ENCODE measurements at places on chromosomes 1 and 21.

DNA sequence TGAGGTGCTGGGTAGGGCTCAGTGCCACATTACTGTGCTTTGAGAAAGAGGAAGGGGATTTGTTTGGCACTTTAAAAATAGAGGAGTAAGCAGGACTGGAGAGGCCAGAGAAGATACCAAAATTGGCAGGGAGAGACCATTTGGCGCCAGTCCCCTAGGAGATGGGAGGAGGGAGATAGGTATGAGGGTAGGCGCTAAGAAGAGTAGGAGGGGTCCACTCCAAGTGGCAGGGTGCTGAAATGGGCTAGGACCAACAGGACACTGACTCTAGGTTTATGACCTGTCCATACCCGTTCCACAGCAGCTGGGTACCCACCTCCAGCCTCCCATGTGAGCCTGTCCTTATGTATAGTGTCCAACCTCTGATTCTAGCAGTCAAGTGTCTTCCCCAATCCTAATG is 1.0 kb upstream of the CRTC2 start:
- no peak for DNase-seq

- no peak for DNase-seq
Observed at GRCh38 chr1:112714313-112715263, 544 bp downstream of the PPM1J start.

DNA sequence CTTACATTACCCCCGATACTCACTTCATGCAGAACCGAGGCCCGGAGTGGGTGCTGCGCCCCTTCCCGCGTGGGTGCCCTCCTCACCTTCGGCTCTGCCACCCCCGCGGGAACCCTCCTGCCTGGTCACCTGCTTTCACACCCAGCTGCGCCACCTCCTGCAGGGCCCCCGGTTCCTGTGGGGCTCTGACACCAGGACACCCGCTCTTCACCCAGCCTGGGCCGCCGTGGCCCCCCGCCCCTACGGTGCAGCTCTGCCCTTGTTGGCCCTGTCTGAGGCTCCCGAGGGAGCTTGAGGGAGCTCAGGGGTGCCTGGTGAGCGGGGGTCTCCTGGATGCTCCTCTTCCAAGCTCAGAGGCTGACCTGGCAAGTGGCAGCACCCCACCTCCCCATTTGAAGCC is 19.0 kb downstream of the RRP1 start:
- no peak for DNase-seq

DNA sequence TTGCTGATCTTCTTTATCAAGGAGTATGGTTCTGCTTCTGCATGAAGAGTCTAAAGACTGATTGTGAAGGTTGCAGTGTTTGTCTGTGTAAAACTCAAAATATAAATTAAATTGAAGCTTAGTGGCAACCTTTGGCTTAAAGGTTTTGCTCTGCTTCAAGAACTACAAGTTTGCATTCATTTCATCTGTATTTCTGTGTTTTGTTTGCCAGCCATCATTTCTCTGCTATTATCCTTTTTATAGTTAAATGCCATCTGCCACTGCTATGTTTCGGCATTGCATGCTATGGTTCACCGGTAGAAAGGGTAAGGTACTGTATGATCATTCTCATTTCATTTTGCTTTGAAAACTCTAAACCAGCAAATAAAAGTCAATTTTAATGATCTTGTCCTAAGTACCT is 52.9 kb downstream of the OSBPL9 start:
- no peak for DNase-seq

- no peak for DNase-seq
Observed at GRCh38 chr1:27958513-27958912, 1.3 kb upstream of the XKR8 start.

DNA sequence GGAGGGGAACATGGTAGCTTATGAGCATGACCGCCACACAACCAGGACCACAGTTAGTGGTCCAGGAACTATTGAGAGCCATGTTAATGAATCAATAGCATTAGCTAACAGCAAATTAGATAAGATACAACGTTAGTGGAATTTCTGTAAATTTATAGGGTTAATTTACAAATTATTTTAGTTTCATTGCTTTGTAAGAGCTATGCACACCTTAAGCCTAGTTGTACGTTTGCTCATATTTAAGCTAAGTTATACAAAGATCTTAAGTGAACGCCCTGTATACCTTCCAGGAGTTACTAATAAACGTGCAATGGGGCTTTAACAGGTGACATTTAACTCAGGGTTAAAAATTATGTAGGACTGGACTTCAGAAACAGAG is 749 bp downstream of the EXOSC10 start:
- DNase-seq = no peak

DNA sequence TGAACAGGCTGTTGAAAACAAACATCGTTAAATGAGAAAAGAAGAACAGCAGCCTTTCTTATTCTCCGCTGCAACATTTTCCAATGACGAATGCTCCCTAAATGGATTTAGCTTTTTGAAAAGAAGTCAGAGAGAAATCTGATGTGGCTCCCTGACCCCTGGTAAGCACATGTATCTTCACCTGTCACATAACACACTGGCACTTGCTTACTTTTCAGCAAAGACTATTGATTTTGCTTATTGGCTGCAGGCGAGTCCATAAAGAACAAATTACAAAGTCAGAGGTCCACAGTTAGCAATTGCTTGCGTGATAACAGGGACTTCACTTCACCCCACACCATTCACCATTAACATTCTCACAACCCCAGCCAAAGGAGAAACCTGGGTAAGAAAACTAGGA is 362.8 kb downstream of the GPATCH2 start:
- no peak for DNase-seq

GRCh38 chr1:12208271-12208670 is 21.6 kb upstream of the VPS13D start:
- DNase-seq = no peak

GRCh38 chr1:12601700-12602658 is 16.0 kb downstream of the DHRS3 start:
- DNase-seq = no peak

DNA sequence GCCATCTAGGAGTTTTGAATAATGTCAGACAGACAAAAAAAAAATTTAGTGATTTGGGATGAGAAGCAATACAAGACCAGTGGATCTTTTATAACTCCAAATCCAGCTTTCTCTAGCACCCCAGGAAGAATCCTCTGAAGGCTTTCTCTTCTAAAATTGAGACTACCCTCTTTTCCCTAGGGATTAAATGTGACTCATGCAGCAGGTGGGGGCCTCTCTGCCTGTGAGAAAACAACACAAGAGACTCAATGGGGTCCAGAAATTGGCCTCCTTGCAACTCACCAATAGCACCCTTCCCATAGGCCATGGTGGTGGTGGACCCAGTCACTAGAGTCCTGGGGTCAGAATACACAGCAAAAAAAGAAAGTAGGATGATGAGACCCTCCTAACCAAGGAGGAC is 120.3 kb upstream of the ATP1A1 start:
- DNase-seq = no peak

DNA sequence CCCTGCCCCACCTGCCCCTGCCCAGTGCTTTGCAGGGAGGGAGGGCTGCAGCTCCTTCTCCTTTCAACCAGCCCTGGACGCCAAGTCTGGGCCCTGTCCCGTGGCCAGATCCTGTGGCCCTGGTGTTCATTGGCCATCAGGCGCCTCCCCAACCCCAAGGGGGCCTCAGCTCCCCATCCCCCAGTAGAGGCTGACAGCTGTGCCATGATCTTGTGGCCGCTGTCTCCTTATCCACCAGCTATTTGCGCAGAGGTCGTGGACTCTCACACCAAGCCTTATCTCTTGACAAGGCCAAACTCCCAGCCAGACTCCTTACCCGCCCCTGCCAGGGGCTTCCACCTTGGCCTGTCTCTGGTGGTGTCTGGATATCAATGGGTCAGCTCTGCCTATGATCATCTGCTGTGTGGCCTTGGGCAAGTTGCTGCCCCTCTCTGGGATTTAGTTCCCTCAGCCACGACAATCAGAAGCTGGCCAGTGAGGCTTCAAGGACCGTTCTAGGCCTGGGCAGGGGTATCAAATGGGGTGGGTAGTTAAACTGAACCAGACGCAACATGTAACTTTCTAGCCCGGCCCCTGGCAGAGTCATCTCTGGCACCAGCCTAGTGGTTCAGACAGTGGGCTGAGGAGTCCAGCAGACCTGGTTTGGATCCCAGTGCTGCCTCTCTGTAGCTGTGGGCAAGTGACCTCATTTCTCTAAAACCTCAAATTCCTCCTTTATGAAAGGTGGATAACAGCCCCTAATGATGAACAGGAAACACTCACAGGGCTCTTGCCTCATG is 3.3 kb upstream of the COL8A2 start:
- no peak for DNase-seq

GRCh38 chr1:55626326-55626725 is 411.2 kb upstream of the USP24 start:
- no peak for DNase-seq

DNA sequence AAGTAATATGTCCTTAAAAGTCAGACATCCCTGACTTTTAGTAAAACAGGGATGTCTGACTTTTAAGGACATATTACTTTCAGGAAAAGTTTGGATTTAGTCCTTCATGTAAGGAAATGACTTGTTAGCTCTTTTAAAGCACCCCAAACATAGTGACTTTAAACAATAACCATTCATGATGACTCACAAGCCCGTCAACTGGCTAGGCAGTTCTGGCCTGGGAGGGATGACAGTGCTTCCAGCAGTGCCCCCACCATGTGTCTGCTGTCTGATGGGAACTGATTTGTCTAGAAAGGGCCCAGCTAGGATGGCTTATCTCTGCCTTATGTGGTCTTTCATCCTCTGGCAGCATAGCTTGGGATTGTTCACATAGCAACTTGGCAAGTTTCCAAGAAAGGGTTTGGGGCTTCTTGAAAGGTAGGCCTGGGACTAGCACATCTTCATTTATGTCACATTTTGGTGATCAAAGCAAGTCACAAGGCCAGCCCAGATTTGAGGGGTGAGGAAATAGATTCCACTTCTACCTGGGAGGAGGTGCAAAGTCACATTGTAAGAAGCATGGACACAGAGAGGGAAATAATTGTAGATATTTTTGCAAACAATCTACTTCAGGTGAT is 143.5 kb downstream of the C1orf94 start:
- no peak for DNase-seq

DNA sequence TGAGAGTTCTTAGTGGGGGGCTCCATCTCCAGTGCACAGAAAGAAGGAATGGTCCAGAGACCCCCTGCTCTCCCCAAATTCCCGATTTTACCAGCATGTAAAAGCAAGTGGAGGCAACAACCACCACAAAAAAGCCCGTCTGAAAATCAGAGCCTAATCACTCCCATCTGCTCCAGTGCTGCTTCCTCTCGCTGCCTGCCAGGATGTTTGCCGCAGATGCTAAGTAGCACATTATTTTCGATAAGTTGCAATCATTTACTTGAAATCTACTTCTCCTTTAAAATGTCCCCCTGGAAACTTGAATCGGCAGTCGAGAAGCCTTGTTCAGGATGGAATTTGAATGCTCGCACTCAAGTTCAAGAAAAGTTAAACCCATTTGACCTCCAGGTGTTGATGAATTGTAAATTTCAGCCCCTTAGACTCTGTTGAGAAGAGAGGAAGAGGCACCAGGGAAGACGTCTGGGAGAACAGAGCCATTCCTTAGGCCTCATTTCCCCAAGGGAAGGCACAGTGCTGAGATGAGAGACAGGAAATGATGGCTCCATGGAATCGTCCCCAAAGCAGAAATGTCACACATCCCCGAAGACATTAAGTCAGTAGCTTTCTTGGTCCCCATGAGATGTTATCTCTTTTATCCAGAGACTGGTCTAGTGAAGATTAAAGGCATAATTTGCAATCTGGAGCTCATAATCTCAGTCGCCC is 221.3 kb downstream of the PBX1 start:
- no peak for DNase-seq

DNA sequence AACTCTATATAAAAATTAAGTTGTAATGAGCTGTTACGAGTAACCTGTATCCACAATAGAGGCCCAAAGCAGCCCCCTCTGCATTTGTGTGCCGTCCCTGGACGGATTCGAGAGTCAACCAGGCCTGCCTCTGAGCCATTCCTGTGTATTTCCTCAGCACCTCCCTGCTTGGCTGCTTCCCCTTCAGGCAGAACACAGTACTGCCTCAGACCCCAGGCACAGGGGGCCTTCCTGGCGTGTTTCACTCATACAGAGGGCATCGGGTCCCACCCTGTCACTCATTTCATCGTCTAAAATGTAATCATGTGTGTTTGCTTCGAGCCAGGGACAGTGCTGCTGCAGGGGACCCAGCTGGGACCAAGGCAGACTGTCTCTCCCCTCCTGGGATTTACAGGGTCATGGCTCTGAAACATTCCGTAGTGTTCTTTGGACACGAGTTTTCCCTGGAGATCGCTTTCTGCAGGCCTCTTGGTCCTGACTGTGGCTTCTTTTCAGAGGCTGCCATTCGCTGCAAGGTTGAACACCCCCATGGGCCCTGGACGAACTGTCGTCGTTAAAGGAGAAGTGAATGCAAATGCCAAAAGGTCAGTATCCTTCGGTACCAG is 19.4 kb downstream of the LGALS8 start:
- no peak for DNase-seq

DNA sequence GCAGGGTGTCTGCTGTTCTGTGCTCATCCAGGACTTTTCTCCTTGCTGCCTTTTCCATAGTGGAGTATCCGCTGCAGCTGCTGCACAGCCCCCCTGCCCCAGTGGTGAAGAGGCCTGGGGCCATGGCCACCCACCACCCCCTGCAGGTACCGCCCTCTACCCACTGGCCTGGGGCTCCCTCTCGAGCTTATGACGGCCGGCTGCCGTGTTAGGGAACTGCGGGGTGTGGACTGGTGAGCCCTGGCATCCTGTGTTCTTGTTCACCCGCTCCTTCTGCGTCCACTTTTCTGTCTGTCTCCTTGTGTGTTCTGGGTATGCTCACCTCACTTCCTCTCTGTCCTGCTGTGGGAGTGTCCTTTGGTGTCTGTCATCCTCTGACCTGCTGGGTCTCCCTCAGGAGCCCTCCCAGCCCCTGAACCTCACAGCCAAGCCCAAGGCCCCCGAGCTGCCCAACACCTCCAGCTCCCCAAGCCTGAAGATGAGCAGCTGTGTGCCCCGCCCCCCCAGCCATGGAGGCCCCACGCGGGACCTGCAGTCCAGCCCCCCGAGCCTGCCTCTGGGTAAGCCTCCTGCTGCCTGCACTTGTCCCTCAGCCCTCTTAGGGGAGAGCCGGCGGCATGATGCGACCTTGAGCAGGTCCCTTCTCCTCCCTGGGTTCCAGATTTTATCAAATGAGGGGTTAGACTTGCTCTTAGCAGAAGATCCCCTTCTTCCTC is 29.8 kb downstream of the ETNK2 start:
- no peak for DNase-seq

DNA sequence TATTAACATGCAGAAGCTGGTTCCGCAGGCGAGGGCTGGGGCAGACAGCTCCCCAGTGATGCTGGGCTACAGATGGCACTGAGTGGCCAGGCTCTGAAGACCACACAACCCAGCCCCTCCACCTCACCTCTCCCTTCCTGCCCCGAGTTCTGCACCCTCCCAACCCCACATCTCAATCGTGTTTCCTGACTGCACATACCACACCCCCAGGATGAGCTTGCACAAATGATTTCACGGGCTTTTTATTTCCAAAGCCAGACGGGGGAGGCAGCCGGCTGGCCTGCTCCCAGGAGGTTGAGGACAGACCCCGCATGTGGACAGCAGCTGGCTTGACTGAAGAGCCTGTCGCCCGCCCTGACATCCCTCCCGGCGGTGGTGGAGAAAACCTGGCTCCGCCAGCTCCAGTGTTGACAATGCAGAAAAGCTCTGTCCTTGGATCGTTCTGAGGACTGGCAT is 21.4 kb upstream of the ALDH4A1 start:
- DNase-seq = no peak

All from stimulated activated CD4-positive, alpha-beta T cell treated with anti-CD3 and anti-CD28 coated beads, Interleukin-12 subunit alpha, Interleukin-12 subunit beta, amount 100 ng/mL, for 4 hours (primary cell).